ENCODE measurements at places on chromosomes 4 and X.
A peak's percentile ranks its signal among the peaks of the same experiment; 100 is the strongest.

GRCh38 chrX:53287493-53288138 is 6.2 kb upstream of the IQSEC2 start:
- peak; percentile 28 for DNase-seq

- DNase-seq, result no peak
These were observed 107.0 kb downstream of the NFKB1 start for GRCh38 chr4:102608190-102608589.

- DNase-seq, result no peak
These were observed 87.3 kb downstream of the PRSS12 start for GRCh38 chr4:118265312-118266144.

GRCh38 chr4:118113220-118113619 is 78.9 kb downstream of the NDST3 start:
- DNase-seq, result no peak

GRCh38 chrX:111010111-111010510 is 85.9 kb upstream of the PAK3 start:
- no peak for DNase-seq

DNA sequence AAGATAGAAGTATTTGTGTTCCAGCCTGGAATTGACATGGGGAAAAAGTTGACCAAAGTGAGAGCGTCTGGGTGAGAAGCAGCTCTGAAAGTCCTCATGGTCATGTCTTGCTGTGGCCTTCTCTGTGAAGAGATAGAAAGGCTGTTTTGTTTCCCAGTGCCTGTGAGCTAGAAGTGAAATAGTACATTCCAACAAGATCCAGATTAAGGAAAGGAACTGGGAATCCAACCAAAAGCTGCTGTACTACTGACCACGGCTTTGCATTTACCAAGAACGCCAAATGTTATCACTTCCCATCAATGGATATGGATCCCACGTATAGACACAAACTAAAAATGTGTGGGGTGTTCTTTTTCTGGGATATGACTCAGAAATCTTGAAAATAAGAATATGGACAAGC is 51.2 kb downstream of the TENM3 start:
- no peak for DNase-seq

DNA sequence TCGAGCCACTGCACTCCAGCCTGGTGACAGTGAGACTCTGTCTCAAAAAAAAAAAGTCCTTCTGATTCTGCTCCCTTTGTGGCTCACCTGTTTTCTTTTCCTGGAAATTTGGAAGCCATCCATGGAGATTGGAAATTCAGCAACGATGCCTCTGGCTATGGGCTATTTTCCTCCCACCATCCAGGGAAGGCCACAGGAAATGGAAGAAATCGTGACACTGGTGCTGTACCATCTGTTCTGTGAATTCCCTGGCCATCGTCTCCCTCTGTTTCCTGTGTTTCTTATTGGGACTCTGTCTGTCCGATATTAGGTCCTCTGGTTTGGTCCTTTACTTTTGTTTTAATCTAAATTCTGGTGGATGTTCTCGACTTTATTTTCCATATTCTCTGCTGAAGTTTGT is 29.4 kb upstream of the ADRA2C start:
- DNase-seq, result no peak

DNA sequence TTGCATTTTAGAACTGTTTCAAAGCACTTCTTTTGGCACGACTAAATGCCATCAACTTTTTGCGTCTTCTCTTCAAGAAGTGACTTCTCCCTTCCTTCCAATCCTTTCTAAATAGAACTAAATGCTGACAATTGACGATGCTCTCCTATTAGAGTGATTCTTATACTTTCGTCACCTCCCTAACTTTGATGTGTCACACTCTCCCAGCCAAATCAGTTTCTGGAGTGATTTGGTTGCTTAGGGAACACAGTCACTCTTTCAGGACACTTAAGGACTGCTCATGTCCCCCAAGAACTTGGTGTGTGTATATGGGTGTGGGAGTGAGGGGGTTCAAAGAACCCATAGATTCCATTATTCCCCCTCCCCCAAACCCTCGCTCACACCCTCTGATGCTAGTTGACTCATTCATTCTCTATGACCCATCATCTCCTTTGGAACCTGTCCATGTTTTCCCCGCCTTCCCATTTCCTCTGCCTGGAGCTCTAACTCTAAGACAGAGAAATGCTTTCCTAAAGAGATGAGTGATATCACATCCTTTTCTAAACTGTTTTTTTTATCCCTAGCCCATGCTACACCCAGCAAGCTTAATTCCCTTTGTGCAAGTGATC is 26.8 kb upstream of the AREG start:
- DNase-seq, result no peak

DNA sequence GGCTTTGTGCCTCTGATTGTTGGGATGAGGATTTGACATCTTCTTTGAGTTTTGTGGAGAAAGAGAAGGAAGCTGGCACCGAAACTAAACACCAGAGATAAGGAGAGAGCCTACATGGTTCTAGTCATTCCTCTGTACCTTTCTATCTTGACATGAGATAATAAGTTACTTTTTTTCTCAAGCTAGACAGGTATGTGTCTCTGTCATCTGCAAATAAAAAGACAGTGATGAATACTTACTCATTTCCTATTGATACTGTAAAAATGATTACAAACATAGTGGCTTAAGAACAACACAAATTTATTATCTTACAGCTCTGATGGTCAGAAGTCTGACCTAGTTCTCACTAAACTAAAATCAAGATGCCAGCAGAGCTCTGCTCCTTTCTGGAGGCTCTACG is 1391.2 kb downstream of the STIM2 start:
- no peak for DNase-seq

- DNase-seq, result no peak
These were observed 78.1 kb downstream of the LDB2 start for GRCh38 chr4:16820329-16820728.

GRCh38 chr4:1137063-1137776 is 23.9 kb upstream of the RNF212 start:
- no peak for DNase-seq

- DNase-seq, result no peak
These were observed 5.0 kb upstream of the AFAP1 start for GRCh38 chr4:7944599-7945220.

DNA sequence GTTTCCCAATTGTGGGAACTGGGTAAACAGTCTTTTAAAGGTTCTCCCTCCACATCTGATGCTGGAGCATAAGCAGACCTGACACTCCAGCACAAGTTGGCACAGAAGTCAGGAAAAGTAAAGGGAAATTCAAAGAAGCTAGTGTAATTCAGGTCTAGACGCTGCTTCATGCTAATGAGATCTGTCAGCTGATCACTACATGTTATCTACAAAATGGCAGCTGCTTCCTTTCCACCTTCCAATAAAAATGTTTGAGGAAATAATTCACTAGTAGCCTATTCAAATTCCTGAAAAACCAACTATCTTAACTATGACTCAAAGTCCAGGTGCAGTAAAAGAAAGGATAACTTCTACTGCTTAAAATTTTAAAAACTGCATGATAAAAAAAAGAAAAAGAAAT is 29.3 kb downstream of the DCAF8L2 start:
- no peak for DNase-seq
